ENCODE measurements at places on chromosomes 4 and X.

DNA sequence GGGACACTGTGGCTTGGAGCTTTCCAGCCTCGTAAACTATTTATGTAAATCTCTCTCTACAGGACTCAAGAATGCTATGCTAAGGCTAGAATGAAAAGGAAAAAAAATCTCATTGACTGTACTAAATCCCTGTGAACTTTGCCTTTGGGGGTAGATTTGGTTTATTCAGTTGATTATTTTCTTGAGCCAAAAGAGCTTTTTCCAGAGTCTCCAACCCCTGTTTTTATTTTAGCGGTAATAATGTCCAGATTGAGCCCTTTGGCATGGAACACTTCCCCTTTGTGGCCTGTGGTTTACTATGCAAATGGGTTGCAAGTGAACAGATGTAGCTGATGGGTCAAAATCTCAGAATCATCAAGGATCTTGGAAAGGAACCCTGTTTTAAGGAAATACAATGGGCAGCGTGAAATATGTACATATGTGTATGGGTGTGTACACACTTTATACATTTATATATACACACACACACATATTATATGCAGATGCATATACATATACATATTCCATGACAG is 72.9 kb downstream of the FAM9B start:
- DNase-seq: no peak

DNA sequence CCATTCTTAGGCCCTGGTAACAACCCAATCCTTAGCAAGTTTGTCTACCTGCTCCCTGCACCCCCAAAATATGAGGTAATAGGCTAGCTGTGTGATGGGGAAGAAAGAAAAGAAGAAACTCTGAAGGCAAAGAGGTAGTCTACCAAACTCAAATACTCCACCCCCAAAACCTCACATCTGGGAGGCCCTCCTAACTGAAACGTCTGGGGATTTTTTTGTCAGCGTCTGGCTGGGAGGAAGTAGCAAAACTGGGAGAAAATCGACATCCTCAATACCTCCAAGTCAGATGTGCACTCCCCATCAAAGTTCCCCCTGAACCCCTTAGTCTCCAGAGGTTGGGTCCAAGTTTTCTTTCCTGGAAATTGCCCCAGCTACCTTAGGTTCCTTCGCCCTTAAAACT is 1.0 kb downstream of the LAMP2 start:
- no peak for DNase-seq

DNA sequence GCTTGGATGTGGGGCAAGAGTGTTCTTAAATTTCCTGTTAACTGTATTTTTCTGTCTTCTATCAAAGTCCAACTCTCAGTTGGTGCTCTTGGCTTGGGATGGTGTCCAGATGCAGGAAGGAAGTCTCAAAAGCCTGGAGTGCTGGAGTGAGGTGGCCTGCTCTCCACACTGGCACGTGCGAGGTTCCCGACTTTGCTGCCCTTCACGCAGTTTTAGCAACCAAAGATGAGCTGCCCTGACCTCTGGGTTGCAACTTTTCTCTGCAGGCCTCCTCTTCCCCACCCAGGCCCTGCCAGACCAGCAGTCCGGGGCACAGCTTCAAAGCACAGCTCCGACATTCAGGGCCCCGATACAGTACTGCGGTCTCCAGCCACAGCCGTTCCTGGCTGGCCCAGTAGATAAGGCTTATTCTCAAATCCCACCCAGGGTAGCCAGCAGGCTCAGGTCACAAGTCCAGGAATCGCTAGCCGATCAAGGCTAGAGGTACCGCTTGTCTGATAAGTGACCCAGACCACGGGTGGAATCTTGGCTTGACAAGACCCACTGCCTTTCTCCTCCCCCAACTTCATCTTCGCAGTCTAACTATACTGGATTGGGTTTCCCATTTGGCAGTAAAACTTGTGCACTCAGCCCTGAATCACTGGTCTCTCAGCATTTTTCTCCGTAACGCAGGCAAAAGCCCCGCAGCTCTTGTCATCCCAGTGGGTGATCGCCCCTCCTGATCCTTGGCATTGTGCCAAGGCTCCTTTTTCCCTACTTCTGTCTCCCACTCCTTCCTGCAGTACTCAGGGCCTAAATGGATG is 21.8 kb upstream of the JADE1 start:
- DNase-seq: no peak

DNA sequence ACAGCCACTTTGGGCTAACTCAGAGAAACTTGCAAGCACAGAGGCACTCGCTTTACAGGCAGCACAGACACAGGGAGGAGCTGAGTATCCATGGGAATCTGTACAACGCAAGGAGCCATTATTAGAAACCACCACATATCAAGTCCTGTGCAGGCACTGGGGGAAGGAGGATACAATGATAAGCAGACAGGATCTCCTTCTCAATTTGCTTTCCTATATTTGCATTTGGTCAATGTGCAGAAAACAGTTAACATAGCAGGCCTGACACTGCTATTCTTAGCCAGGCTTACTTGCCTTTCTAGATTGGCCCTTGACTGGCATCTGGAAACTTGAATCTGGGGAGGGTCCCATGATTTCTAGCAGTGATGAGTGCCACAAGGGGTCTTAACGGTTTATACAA is 65.8 kb downstream of the TEC start:
- DNase-seq: no peak

DNA sequence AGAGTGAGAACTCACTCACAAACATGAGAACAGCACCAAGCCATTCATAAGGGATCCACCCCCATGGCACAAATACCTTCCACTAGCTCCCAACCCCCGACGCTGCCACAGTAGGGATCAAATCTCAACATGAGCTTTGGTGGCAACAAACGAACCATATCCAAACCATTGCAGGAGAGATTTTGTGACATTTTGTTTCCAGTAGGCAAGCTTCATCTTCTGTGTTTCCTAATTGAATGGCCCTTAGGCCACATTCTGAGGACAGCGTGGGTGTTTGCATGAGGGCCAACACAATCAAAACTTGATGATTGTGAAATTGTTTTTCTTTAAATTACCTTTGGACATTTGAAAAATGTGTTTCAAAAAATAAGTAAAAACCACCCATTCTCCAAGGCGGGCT is 102.6 kb upstream of the LNX1 start:
- DNase-seq: no peak

GRCh38 chr4:55458611-55459010 is 62.9 kb downstream of the TMEM165 start:
- DNase-seq: no peak

DNA sequence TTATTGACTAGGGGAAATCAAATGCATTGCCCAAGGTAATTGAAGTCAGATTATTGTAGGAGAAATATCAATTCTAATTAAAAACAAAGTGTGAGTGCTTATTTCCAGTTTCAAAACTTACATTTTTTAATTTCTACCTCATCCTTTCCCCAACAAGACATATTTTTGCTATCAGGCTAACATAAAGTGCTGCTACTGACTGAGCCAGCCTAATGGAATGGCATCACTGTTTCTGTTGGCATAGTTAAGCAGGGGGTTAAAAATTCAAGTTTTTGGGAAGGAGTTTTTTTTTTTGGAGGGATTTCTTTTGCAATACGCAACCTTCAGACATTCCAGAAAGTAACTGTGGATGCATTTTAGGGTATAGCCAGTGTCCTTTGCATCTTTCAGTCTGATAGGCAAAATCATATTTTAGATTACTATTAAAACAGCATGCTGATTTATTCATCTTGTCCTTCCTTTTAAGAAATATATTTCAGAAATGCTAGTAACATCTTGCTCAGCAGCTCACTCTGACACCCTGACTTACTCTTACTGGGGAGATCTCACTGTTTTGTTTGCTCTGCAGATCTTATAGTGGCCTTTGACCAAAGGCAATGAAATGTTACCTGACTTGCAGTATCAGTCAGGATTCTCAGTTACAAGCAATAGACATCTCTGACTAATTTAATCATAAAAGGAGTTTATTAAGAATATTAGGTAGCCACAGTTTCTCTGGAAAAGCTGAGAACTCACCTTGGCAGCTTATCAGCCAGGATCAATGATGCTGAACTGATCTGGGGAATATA is 24.4 kb downstream of the GAB1 start:
- DNase-seq: no peak

DNA sequence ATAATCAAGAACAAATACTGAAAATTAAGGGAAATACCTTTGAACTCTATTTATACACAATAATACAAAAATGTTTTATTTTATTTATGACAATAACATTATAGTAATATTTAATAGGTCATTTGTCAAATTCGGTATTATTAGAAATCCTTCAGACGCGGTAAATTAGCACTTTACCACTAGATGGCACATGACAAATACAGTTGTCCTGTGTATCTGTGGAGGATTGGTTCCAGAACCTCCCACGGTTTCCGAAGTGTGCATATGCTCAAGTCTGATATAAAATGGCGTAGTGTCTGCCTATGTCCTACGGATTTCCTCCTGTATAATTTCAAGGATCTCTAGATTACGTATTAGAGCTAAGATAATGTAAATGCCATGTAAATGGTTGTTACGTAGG is 8.1 kb upstream of the LINC00632 start:
- DNase-seq: no peak

DNA sequence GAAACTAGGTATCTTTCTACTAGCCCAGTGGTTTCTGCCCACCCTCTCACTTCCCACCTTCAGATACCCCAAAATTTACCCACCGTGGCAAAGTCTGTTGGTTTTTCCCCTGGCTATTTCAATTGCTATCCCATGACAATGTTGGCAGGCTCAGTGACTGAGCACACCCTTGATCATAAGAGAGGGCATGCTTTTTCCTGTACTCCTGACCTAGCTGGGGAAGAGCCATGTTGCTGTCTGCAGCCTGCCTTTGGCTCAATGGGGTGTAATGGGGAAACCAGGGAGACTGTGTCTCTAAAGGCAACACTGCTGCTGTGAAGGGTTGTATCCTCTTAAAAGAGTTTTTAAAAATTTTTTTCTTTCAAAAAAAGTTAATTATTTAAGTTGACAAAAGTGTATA is 90.4 kb upstream of the CITED1 start:
- DNase-seq: no peak

DNA sequence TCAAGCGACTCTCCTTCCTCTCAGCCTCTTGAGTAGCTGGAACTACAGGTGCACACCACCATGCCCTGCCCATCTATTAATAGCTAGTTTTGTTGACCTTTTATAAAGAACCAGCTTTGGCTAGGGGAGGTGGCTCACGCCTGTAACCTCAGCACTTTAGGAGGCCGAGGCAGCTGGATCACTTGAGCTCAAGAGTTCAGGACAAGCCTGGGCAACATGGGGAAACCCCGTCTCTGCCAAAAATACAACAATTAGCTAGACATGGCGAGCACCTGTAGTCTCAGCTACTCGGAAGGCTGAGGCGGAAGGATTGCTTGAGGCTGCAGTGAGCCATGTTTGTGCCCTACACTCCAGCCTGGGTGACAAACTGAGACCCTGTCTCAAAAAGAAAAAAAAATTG is 2.7 kb downstream of the TKTL1 start:
- DNase-seq: no peak

- DNase-seq: peak; percentile 79
Observed at GRCh38 chr4:73450398-73451004, 14.5 kb downstream of the AFP start.

GRCh38 chrX:109855501-109855900 is 122.4 kb upstream of the ACSL4 start:
- no peak for DNase-seq

GRCh38 chr4:142952821-142953580 is 106.9 kb upstream of the INPP4B start:
- DNase-seq: no peak

DNA sequence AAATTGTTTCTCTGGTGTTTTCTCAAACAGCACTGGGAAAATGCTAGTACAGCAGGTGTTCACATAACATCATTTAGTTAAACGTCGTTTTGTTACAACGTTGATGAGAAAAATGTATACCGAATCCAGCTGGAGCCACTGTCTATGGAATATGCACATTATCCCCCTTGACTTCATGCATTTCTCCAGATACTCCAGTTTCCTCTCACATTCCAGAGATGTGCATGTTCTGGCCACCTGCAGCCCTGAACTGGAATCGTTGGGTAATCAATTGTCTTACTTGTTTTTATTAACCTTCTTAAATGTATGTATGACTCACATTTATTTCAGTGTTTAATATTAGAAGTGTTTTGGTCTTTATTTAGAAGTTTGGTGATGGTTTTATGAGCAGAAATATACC is 18.4 kb upstream of the ODAM start:
- DNase-seq: no peak

GRCh38 chrX:77528034-77528433 is 80.8 kb downstream of the FGF16 start:
- DNase-seq: no peak

DNA sequence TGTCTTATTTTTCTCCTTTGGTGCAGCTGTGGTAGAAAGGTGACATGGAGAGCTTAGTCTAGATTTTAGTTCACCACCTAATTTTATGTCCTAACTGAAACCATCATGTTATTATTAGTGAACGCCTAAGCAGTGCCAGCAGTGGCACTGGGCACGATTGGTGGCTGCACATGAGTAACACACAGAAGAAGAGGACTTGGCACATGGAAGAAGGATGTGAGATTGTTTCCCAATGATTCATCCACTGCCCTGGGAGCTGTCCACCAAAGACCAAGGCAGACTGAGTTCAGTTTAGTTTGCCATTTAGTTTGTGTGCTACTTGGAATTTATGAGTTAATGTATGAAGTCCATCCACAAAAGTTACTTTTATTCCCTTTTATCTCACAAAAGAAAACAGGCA is 68.1 kb upstream of the NAP1L5 start:
- peak; percentile 25 for DNase-seq

DNA sequence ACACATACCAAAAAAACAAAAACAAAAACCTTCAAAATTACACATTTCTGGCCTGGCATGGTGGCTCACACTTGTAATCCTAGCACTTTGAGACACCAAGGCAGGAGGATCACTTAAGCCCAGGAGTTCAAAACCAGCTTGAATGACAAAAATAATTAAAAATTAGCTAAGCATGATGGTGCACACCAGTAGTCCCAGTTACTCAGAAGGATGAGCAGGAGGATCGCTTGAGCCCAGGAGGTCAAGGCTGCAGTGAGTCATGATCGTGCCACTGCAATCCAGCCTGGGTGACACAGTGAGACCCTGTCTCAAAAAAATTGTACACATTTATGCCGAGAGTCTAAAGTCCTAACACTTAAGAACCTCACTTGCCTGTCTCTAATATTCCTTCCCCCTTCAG is 18.3 kb downstream of the SLC39A8 start:
- no peak for DNase-seq

DNA sequence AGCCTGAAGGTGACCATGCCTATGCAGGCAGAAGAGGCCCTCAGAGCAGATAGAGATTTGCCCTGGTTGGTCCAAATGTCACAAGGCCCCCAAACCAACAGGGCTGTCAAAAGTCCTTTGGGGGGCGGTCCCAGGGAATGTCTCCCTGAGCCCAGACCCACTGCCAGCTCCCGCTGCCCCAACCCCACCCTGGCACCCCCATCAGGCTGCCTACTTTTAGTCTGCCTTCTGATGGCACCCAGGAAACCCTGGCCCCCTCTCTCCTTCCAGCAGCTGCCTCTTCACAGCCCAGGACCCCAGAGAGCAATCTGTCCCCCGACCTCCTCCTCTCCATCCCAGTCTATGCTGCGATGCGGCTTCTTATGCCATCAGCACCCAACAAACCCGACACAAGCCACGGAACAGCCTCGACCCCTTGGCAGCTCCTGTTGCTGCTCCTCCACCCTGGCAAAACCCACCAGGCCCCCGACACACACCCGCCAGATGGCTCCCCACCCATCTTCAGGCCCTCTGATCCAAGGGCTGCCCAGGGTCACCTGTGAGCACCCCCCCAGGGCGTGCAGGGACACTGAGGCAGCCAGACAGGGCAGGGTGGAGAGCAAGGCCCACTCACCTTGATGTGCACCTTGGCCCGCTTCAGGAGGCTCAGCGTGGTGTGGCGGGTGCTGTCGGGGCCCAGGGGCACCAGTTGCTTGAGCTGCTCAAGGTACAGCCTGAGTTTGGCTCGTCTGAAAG is 9.9 kb downstream of the MXD4 start:
- no peak for DNase-seq
